ENCODE measurements at places on chromosomes 7 and 10.

- no peak for DNase-seq
Measured at GRCh38 chr7:47128700-47129099, 453.2 kb downstream of the TNS3 start.

- no peak for DNase-seq
Measured at GRCh38 chr7:130899638-130900401, 165.8 kb upstream of the KLF14 start.

GRCh38 chr7:46291050-46291438 is 370.0 kb upstream of the IGFBP3 start:
- DNase-seq = peak; percentile 13

- no peak for DNase-seq
Measured at GRCh38 chr10:58993480-58994221, 182.8 kb upstream of the PHYHIPL start.

GRCh38 chr7:100396421-100396982 is 23.2 kb downstream of the PILRA start:
- no peak for DNase-seq

- DNase-seq = no peak
Measured at GRCh38 chr7:49522111-49522510, 251.3 kb upstream of the VWC2 start.

DNA sequence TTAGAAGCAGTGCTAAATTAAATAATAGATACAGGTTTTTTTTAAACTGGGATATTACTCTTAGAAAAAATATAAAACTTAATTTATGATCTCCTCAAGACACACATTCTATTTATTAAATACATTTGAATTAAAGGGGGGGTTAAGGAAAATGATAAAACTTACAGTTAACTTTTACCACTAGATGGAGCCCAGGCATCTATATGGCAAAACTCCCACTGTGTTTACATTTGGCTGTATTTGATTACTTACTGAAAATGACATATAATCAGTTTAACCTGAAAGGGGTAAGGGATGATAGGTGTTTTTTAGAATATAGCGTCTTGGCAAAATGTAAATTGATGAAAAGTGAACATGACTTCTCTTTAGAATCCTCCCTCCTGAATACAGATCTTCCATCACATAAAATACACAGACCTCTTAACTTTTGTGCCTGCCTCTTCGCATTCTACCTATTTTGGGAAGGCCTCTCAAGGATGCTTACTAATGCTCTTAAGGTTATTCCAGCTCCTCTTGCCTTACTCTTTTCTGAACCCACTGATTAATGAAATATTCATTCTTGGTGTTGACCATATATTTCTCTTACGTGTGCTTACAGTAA is 235.7 kb downstream of the AGMO start:
- peak; percentile 10 for DNase-seq

Measured in NCI-H1105 (cell line).